ENCODE measurements at places on chromosomes 3 and 15.

DNA sequence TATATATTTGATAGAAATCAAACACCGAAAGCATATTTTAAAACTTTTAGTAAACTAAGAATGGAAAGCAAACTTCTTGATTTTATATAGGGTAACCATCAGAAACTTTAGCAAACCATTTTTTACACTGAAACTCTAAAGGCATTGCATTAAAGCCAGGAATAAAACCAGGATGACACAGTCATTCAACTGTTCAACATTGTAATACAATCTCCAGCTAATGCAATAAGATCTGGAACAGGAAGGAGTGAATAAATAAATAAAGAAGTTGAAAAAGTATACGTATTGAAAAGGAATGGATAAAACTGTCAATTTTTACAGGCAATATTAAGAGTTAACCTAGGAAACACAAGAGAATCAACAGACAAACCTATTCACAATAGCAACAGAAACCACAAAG, 181.9 kb upstream of the TTC14 start:
- no peak for DNase-seq

DNA sequence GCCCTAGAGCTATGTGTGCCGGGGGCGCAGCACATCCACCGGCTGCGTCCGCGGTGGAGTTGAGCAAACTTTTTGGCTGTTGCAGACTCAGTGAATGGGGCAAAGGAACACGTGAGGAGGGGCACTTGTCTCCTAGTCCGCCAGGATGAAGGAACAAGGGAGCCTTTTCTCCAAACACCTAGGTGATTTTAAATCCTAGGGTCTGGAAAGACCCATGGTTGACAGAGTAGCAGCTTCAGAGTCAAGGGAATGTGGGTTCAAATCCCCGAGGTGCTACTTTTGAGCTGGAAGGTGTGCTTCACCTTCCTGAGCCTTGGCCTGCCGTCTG, 648 bp downstream of the ACAN start:
- no peak for DNase-seq

DNA sequence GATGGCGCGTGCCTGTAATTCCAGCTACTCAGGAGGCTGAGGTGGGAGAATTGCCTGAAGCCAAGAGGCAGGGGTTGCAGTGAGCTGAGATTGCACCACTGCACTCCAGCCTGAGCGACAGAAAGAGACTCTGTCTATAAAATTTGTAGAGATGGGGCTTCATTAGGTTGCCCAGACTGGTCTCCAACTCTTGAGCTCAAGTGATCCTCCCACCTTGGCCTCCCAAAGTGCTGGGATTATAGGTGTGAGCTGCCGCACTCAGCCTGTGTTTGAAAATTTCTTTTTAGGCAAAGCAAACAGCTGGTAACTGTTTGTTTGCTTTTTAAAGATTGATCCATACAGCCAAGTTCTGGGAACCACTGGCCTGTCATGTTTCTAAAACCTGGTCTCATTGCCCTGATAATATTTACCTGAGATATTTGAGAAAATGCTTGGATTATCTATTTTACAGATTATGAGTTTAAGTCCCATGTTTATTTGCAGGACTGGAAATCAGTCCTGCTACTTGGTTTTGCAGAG, 64.2 kb upstream of the LMOD3 start:
- DNase-seq, result no peak

- DNase-seq, result peak; percentile 12
Measured at GRCh38 chr15:80932989-80933388, 56.6 kb downstream of the MESD start.

- DNase-seq, result no peak
Measured at GRCh38 chr15:66670762-66671580, 31.1 kb upstream of the SMAD6 start.

DNA sequence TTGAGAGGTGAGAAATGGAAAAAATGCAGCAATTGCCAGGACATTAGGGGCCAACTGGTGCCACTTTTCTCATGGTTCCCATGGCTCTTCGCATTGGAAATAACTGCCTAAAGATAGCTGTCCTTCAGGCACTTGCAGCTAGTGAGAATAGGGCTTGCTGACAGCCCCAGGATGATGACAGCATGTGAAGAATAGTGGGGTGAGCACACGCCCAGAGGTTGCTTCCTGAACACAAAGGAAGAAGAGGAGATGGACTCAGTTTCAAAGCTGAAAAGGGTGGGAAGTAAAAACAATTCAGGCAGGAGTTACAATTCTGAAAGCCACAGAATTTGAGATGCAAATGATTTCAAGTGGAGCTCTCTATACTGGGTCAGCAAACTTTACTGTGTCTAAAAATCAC, 45.6 kb downstream of the TNFAIP8L3 start:
- DNase-seq, result no peak

DNA sequence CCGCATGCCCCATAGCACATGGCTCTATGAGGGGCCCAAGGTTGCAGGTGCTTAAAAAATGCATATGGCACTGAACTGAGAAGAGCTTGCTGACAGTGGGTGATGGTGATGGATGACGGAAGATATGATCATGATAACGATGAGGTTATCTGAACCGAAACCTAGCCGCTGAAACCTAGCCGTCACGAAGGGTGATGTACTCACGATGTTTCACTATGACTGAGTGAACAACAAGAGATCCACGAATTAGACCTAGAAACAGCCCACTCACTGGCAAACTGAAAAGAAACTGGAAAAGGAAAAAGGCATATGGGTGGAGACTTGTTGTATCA, 57.6 kb upstream of the BCL6 start:
- DNase-seq, result no peak

GRCh38 chr3:64108231-64108630, 84.9 kb upstream of the PSMD6 start:
- no peak for DNase-seq

DNA sequence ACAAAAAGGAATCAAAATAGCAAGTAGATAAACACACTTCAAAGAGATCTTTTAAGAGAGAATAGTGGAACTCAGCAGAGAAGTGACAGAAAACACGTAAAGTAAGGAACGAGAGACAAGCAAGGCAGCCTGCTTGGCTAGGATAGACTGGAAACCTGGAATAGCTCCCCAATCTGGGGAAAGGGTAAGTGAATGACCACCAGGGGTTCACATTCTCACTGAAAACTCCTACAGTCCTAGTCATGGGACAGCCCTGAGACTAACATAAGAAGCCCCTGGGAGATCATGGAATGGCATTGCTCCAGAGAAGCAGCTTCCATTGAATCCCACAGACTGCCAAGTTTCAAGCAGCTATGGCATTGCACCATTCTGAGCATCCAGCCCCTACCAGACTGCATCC, 363.6 kb upstream of the ARPP21 start:
- DNase-seq, result no peak

DNA sequence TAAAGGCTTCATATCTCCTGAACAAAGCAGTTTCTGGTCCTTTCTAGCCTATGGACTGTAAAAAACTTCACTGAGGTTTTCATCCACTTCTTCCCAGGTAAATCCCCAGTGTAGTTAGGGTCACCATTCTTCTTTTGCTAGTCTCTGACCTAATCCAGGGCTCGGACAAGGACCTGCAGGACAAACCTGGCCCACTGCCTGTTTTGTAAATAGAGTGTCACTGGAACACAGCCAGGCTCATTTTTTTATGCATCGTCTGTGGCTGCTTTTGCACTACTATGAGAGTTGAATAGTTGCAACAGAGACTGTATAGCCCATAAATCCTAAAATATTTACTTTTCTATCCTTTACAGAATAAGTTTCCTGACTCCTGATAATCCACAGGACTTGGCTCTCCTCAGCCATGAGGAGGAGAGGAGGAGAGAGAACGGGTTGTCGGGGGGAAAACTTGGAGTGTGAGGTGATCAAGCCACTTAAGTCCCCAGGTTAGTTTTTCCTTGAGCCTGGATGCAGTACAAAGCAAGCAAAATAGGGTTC, 29.0 kb downstream of the CCR3 start:
- no peak for DNase-seq

DNA sequence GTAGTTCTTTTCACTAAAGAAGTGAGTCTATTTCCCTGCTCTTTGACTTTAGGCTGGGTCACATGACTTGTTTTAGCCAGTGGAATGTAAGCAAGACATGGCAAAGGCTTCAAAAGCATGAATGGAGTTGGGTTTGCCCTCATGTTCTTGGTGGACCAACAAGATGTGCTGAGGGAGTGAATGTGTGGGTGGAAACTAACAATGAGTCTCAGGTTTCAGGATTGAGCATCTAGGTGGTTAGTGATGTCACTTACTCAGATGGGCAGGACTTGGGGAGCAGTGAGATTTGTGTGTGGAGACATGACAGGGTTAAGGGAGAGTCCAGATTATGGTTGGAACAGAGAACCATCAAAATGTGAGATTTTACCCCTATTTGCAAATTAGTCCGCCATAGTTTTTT, 181.4 kb upstream of the UBE2E1 start:
- no peak for DNase-seq

- no peak for DNase-seq
Measured at GRCh38 chr3:184372911-184373310, 5.1 kb downstream of the THPO start.

DNA sequence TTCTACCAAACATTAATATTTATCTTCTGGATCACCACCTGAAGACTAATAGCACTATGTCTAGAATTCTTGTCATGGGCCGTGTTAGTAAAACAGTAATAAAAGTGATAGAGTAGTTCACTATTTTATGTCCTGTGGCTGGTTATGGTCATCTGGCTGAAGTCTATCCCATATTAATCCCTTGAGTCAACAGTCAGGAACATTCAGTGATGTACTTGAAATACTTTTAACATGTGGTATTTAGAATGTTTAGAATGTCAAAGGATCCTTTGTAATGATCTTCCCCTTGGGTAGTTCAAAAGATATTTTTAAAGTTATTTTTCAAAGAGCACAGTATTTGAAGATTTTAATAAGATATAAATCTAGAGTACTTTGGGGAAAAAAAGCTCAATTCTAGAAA, 117.0 kb downstream of the MBNL1 start:
- no peak for DNase-seq

- no peak for DNase-seq
Measured at GRCh38 chr15:40323953-40324937, 753 bp downstream of the INAFM2 start.
